A172 (cell line): ENCODE measurements at places on chromosomes 2 and 18. TPM values are rescaled to one million over a fixed set of nuclear protein-coding genes. Genes with fewer than 3 reads are reported as not detected.

DNA sequence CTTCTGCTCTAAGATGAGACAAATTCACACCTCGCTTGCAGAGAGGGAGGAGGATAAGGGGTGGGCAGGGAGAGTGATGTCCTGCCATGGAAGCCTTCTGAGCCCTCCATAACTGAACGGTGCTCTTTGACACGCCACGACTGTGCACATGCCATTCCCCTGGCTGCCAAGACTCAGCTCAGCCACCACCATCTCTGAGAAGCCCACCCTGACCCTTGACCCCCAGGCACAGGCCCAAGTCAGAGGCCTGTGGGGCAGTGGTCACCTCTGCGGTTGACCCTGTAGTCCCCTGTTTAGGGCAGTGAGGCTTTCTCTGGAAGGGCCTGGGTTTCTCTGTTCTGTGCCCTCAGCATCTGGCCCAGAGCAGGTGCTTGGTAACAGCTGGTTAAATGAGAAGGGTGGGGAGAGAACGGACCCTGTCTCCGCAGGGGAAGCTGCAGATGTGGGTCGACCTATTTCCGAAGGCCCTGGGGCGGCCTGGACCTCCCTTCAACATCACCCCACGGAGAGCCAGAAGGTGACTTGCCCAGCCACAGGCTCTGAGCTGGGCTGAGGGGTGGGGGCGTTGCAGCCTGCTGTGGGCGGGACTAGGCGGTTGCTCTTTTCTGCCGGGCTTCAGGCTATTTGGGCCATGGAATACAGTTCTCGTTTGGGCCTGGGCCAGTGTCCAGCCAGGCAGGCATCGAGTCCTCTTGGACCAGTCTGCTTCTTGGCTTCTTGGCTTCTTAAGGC, 215.1 kb downstream of the DYSF start:
- no peak for DNase-seq

DNA sequence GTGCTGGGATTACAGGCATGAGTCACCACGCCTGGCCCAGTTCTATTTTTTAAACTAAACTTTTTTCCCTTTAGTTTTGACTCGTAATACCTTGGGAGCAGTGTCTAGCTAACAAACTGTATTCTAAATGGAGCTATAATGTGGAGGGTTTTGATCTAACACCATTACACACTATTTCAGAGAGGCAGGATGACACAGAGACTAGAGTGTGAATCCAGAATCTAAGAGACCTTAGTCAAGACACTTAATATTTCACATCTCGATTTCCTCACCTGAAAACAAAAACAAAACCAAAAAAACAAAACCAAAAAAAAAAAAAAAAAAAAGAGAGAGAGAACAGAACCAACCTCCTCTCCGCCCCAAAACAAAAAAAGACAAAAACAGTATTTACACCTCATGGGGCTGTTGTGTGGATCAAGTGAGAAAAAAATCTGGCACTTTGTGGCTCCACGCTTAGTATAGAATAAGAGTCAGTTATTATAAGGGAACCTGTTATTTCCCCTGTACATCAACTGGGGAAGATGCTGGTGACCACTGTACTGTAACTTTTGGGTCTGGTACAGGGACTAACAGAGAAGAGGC, 31.3 kb downstream of the DARS1 start:
- no peak for DNase-seq

The SKOR2 gene
- total RNA-seq: not detected in 2 replicates

DNA sequence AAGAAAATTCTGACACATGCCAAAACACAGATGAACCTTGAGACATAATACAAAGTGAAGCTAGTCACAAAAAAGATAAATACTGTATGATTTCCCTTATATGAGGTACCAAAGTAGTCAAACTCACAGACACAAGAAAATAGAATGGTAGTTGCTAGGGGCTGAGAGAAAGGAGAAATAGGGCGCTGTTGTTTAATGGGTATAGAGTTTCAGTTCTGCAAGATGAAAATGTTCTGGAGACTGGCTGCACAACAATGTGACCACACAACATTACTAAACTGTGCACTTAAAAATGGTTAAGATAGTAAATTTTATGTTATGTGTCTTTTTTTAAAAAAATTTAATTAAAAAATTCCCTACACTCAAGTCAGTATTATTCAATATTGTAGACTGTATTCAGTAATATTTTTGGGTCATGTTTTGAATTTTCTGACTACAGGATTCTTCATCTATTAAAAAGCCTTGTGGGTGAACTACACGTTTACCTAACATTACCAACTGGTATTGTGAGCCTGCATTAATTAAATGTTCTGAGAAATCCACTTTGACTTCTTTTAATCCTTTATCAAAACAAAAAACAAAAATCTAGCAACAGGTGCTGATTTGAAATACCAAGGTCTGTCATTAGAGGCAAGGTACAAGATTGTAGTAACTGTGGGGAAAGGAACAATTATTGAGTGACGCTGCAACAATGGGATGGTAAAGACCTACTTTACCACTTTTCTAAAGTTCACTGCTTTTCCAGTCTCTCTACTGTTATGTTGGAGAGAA, 140.8 kb upstream of the ZFP36L2 start:
- no peak for DNase-seq

- DNase-seq: no peak
Measured at GRCh38 chr18:36379435-36379984, 82.0 kb downstream of the FHOD3 start.
